ENCODE measurements at places on chromosomes 7 and 10. TPM values are rescaled to one million over a fixed set of nuclear protein-coding genes. Genes with fewer than 3 reads are reported as not detected.

TMEM273 gene
- 2.0 TPM for total RNA-seq

ZNF727 gene
- 0.27 TPM for total RNA-seq

SPDYE6 gene
- not detected for total RNA-seq

NFE2L3 gene
- total RNA-seq, result 13.0 TPM

SFRP4 gene
- not detected for total RNA-seq

WEE2 gene
- not detected for total RNA-seq

TAS2R41 gene
- total RNA-seq, result not detected

FKBP6 gene
- total RNA-seq, result not detected

DDC gene
- not detected for total RNA-seq

LIPJ gene
- total RNA-seq, result not detected
